T-helper 22 cell (primary cell): ENCODE measurements at places on chromosomes 3 and 15.

- DNase-seq: no peak
Observed at GRCh38 chr15:28917791-28918140, 32.0 kb downstream of the APBA2 start.

- DNase-seq: no peak
Observed at GRCh38 chr3:31724651-31725050, 191.9 kb downstream of the STT3B start.

- DNase-seq: no peak
Observed at GRCh38 chr3:161295325-161295724, 74.2 kb downstream of the NMD3 start.

GRCh38 chr15:33374226-33374914 lies 63.6 kb downstream of the RYR3 start:
- no peak for DNase-seq

- no peak for DNase-seq
Observed at GRCh38 chr3:16140116-16140893, 34.2 kb upstream of the GALNT15 start.

GRCh38 chr15:66524838-66525237 lies 19.7 kb downstream of the ZWILCH start:
- DNase-seq: no peak

DNA sequence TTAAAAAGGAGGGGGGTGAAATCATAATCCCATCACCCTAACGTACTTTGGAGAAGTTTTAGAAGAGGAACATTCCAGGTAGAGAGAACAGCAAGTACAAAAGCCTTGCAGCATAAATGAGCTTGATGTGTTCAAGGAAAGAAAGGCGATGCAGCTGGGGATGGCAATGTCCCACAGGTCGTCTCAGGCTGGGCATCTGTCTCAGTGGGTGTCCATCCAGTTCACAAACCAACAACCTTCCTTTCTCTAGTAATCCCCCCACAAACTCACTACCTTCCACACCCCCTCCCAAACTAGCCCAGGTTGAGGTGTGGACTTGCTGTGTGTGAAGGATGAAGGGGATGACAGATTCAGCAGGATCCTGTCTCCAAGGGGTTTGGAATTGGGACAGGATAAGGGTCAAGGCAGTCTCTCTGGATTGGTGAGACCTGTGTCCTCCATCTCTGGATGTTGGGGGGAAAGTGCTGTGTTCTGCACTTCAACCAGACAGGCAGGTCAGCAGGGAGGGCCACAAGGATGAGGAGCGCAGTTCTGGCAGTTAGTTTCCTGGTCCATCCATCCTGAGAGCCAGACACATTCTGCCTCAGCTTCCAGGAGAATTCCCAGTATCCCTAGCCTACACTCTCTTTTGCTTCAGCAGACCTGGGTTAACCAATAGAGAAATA lies 1.7 kb upstream of the ESYT3 start:
- no peak for DNase-seq

GRCh38 chr3:44330444-44330843 lies 8.1 kb upstream of the TCAIM start:
- DNase-seq: no peak
